ENCODE measurements at places on chromosomes 3 and 15.

DNA sequence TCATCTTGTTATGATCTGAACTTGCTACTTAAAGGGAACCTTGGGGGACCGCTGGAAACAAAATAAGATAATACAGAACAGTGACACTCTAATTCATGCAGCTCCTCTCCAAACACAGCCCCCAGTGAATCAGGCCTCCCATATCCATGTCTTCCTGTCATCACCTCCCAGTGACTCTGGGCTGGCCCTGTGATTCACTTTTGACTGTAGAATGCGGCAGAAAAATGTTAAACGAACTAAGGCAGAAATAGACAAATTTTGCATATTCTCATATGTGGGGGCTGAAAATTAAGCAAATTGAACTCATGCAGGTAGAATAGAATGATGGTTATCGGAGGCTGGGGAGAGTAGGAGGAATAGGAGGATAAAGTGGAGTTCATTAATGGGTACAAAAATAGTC, 20.2 kb upstream of the GADL1 start:
- DNase-seq, result no peak

DNA sequence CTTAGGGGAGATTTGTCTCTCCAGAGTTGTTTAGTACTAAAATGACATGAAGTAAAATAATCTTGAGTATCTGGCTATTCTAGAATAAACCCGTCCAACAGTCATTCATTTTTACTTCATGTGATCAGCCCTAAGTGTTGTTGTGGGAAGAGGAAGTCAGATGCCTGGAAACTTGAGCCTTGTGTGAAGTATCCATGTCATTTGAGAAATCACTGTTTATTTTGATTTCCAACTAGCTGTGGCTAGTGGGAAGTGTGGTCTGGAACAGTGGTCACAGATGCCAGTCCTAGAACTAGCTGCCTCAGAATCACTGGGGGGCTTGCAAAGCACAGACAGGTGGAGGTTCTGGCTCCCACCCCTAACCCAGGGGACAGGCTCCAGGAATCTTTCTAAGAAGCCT, 77.7 kb upstream of the LIMD1 start:
- DNase-seq, result no peak

GRCh38 chr3:107643038-107643883, 120.5 kb downstream of the BBX start:
- no peak for DNase-seq

GRCh38 chr15:71780115-71780976, 30.0 kb upstream of the NR2E3 start:
- peak; percentile 41 for DNase-seq

DNA sequence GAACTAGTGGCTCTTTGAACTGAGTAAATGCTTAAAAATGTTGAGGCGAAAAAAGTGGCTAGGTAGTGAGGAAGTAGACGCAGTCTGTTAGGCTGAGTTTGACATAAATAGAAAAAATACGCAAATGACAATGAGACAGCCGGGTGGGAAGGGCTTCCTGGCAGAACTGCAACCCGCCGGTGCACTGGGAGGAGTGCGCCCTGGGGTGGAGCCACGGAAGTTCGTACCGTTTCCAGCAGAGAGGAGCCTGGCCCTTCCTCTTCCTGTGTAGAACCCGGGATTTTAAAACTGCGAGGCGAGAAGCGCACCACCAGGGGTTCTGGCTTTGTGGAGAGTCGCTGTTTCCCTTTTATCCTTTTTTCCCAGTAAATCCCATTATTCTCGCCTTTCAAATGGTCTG, 602.6 kb downstream of the PYDC2 start:
- DNase-seq, result no peak

- no peak for DNase-seq
Observed at GRCh38 chr15:96889734-96890480, 559.4 kb downstream of the NR2F2 start.

DNA sequence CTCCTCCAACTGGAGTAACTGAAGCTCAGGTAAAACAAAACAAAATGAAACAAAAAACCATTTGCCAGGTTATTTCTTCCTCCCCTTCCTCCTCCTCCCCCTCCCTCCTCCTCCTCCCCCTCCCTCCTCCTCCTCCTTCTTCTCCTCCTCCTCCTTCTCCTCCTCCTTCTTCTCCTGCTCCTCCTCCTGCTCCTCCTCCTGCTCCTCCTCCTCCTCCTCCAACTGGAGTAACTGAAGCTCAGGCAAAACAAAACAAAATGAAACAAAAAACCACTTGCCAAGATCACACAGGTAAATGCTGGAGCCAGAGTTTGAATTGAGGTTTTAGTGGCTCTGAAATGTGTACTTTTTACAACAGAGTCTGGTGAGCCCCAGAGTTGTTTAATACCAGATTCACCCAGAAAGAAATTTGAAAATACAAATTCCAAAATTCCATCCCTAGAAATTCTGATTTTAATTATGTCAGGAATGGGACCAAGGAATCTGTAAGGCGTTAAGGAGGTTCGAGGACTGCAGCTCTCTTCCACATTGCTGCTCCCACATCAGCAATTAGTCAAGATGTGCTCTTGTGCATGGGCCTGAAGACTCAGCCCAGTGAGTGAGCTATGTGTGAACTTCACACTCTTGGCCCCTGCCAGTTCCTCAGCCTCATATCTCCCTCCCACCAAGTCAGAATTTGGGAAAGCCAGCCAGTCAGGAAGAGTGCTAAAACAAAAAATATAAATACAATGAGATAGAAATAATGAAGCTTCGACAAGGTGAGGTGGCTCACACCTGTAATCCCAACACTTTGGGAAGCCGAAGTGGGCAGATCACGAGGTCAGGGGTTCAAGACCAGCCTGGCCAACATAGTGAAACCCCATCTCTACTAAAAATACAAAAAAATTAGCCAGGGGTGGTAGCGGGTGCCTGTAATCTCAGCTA, 31.6 kb upstream of the ZNF770 start:
- DNase-seq, result no peak

Data from neuronal stem cell (in vitro differentiated cells).